Activated CD8-positive, alpha-beta T cell treated with anti-CD3 and anti-CD28 coated beads for 36 hours (primary cell): ENCODE measurements at places on chromosomes 3 and 15. TPM values are rescaled to one million over a fixed set of nuclear protein-coding genes. Genes with fewer than 3 reads are reported as not detected.
A peak's percentile ranks its signal among the peaks of the same experiment; 100 is the strongest.

DNA sequence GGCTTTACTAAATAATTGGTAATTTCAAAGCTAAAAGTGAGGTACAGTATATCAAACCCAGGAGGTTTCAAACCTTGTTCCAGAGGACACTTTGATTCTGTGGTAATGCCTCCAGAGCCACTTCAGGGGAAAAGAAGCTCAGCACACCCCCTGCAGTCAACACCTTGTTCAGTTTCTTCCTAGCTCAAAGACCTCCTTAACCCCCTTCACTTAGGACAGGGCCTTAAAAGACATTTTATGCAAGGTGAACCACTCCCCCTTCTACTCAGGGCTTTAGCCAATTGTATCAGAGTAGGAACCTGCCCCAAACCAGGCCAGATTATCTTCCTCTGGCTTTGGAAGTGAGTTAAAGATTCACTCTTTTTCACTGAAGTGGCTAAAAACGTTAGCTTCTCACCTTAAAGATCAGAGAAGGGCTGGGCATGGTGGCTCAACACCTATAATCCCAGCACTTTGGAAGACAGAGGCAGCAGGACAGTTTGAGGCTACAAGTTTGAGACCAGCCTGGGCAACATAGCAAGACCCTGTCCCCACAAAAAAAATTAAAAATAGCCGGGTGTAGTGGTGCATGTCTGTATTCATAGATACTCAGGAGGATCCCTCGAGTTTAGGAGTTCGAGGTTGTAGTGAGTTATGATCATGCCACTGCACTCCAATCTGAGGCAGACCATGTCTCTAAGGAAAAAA lies 3.4 kb downstream of the DENND6A start:
- no peak for DNase-seq

DNA sequence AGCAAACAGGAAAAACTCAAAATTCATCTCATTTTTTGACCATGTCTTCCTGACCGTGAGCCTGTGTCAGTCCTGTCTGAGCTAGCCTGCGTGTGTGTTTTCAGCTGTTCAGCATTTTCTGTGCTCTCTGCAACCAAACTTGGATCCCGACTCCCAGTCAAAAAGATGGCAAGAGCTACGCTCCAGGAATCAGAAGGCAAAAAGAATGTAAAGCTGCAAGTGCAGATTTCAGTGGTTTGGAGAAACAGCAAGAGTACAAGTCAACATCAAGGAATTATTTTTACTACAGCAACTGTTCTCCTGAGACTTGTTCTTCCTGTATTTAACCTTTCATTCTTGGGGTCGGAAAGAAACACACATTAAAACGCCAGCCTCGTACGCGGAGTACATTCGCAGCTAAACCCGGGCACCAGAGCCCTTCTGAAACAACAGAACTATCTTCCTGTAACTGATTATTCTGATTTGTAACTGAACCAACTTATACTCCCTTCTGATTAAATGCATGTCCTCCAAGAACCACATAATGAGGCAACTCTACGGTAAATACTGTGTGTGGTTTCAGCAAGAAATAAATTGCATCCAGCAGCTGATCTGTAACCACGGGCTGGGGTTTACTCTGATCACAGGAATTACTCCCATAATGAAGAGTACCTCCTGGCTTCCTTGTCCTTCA lies 107.4 kb downstream of the LRIG1 start:
- DNase-seq: peak; percentile 10

- peak; percentile 66 for DNase-seq
Observed at GRCh38 chr3:160564949-160565441, 376 bp downstream of the KPNA4 start.

DNA sequence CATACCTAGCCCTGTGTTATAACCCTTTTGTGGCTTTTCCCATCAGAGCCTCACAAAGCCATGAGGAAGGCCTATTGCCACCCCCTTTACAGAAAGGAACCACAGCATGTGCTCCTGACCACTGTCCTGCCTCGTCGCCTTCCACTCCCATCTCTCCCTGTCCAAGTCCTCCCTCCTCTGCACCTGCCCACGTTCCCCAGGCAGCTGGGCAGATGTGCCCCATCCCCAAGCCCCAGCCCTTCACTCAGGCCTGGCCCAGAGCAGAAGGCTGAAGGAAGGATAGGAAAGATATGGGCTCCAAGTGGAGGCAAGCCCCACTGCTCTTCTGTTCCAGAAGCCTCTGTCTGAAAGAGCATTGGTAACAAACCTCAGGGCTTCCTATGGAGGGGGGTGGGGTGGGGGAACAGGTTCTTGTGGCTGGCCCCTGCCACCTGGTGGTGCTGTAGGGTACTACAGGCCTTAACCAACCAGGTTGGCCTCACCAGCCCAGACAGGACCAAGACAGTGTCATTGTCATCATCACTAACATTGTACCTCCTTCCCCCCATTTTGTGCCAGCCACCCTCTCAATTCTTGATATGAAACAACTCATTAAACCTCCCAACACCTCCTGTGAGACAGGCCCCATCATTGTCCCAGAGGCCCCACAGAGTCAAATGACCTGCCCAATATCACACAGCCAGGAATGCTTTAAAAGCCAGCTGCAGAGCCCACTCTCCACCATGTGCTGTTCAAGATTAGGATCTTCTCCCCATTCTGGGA lies 10.0 kb downstream of the POC1A start:
- peak; percentile 93 for DNase-seq

DNA sequence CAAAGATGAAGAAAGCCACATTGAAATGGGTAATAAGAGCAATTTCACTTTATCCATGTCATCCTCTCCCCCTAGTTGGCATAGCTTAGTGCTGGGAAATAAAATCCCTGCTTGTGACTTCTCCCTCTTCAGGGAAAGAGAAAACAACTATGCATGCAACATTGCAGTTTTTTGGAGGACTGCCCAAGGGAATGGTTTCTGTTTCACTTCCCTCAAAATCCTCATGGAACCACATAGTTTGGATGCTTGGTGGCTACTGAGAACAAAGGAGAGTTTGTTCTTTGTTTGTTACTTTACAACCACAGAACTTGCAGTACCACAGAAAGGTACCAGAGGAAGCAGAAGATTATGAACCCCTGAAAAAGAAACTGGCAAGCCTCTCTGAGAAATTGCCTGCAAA lies 384.6 kb upstream of the RORA start:
- DNase-seq: no peak

DNA sequence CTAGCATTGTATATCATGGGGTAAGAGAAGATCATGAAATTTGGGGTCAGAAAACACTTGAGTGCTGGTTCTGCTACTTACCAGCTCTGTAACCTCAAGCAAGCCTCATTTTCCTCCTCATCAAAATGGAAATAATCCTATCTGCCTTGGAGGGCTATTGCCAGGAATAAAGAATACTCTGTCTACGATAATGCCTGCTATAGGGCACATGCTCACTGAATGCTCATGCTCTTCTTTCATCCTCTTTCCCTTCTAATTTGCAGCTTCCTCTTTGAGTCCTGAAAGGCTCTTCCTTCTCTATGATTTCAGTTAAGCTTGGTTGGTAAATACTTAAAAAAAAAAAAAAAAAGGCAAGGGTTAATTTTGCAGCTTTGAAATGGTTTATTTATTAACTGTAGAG lies 12.8 kb downstream of the RTP1 start:
- no peak for DNase-seq

DNA sequence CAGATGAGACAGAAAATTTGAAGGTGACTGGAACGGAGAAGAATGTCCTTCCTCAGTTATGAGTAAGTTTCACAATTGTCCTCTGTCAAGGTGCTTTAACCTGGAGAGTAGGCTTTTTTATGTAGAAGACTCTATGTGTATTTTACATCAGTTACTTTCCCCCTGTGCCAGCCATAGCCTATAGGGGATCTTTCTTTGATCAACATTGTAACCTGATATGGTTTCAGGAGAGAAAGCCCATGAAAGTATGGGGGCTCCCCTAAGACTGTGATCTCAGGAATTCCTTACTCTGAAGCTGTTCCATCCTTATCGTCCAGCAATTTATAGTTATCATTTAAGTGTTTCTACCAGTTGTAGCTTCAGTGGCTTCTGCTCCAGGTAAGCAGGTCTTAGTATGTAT lies 1076.3 kb upstream of the EPHA6 start:
- no peak for DNase-seq

GRCh38 chr3:105965384-105965783 lies 96.6 kb upstream of the CBLB start:
- DNase-seq: no peak

GRCh38 chr15:63872759-63873510 lies 39.2 kb upstream of the HERC1 start:
- no peak for DNase-seq

GRCh38 chr15:89964232-89964954 lies 36.7 kb upstream of the ZNF710 start:
- DNase-seq: no peak

GRCh38 chr3:30502051-30502741 lies 104.2 kb upstream of the TGFBR2 start:
- no peak for DNase-seq

GRCh38 chr15:85781099-85781498 lies 13.6 kb downstream of the KLHL25 start:
- no peak for DNase-seq

DNA sequence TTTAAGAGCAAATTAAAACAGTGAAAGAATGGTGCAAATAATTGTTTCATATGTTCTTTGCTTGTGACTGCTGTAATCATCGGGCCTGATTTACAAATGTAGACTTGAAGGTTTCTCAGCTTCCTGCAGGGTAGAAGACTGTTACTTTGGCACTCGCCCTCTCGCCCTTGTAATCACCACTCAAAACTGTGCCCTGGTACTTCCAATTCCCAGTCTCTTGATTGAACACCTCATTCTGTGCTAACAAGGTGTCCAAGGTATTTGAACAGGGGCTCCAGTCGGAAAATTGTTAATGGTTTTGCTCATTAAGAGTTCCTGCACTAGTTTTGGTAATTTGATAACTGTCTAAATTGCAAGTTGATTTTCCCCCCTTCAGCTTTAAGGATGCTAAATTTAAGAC lies 209.5 kb downstream of the ZIC1 start:
- DNase-seq: no peak

DNA sequence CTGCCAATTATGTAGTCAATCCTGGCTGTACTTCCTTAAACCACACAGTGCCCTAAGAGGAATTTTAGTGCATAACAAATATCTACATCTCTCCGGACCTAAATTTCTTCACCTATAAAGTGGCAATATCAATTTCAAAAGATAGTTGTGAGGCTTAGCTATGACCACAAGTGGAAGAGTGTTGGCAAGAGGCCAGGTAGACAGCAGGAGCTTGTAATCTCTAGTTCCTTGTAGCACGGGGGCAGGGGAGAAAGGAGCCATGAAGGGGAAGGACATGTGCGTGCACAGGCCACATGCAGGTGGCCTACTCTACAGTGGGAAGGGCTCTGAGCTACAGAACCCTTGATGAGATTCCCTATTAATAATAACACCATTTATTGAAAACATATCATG lies 269.7 kb downstream of the ABHD5 start:
- DNase-seq: no peak

- no peak for DNase-seq
Observed at GRCh38 chr15:31211353-31211752, 109.8 kb upstream of the TRPM1 start.

- no peak for DNase-seq
Observed at GRCh38 chr15:77855871-77856270, 221.6 kb downstream of the TBC1D2B start.

DNA sequence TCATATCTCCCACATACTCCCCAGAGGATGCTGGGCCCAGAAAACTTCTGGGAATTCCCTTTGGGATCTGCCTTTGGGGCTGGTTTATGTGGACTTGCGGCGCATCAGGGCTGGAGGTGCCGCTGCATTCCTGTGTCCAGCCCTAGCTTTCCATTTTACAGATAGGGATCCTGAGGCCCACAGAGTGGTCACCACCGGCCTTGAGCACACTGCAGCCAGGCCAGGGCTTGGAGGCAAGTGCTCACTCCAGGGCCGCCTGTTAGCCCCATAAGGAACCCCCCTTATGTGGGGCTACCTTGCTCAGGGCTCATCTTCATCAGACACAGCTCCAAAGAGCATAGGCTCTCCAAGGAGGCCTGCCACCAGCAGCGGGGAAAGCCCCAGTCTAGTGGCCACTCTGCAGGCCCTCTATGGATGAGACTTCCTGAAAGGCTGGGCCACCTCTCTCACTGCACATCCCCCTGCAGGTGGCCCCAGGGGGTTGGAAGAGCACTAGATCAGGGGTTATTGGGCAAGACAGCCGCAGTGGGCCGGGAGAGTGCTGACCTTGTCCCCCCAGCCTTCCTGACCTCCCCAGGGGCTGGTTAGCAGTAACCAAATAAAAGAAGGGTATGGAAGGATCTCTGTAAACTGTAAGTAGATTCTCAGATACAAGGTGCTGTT lies 9.2 kb upstream of the ATP2B2 start:
- DNase-seq: no peak

GRCh38 chr3:64039332-64039731 lies 16.0 kb upstream of the PSMD6 start:
- DNase-seq: no peak

DNA sequence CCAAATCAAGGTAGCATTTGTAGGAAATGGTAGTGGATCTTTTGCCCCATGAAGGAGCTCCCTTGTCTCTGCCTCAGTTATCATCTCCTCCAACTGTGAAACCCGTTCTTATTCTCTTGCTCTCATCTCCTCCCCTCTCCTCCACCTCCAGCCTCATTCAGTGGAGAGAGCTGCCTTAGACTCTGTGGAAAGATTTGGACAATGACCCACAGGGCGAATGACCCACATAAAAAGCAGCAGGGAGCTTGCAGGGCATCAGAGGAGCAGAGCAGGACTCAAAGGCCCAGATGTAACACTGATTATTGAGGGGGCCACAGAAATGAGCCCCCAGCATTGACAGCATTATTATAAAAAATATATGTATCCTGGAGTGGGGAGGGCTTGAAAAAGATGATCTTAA lies 641.1 kb upstream of the CFAP20DC start:
- no peak for DNase-seq

DNA sequence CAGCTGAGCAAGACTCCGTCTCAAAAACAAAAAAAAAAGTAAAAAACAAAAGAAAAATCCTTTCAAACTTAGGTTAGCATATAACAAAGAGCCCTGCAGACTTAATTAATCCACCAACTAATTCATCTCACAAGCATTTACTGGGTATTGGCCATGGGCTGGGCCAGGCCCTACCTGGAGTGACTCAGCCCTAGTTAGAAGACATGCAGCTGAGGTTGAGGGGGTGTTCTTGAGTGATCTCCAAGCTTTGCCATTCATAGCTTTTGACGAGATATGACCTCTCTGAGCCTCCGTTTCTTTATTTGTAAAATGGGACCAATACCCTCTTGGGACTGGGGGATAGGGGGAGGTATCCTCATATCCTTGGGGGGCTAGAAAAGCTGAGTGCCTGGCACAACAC lies 7.8 kb downstream of the FBXL22 start:
- peak; percentile 45 for DNase-seq

GRCh38 chr15:47968593-47968992 lies 152.2 kb upstream of the SLC24A5 start:
- no peak for DNase-seq

The GXYLT2 gene
- 0.92 TPM for total RNA-seq

The DNAH1 gene
- total RNA-seq: 9.2 TPM

The CSPG4 gene
- total RNA-seq: not detected

The HYKK gene
- total RNA-seq: 1.6 TPM

The PP2D1 gene
- total RNA-seq: not detected

The FBXL22 gene
- 0.63 TPM for total RNA-seq

The CHST2 gene
- total RNA-seq: 6.9 TPM

The SPTBN5 gene
- total RNA-seq: 0.11 TPM

The GLDN gene
- not detected for total RNA-seq

The BSN gene
- total RNA-seq: 0.09 TPM

The NME9 gene
- total RNA-seq: 0.45 TPM

The WDR82 gene
- 103 TPM for total RNA-seq

The SLC27A2 gene
- 9.9 TPM for total RNA-seq
